ENCODE measurements at places on chromosomes 12 and 14.

GRCh38 chr12:28876196-28876798 lies 272.8 kb upstream of the FAR2 start:
- no peak for DNase-seq

DNA sequence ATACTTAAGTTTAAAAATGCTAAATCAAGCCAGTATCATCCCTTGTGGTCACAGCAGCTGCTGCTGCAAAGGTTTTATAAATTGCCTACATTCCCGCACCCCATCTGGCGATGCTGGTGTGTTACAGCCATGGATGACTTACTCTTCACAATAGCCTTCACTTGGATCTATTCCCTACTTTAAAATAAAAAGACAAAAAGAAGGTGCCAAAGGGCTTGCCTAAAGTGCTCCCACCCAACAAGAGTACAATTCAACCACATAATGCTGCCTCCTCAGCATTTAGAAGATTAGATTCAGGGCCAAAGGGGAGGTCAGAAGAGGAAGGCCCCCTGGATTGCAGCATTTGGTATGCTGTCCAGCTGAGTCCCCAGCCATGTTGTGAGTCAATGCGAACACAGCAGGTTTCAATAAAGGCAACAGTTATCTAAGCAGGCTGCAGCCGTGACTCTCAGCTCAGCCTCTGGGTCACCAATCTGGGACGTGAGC lies 176.1 kb downstream of the DAD1 start:
- DNase-seq = peak; percentile 82

DNA sequence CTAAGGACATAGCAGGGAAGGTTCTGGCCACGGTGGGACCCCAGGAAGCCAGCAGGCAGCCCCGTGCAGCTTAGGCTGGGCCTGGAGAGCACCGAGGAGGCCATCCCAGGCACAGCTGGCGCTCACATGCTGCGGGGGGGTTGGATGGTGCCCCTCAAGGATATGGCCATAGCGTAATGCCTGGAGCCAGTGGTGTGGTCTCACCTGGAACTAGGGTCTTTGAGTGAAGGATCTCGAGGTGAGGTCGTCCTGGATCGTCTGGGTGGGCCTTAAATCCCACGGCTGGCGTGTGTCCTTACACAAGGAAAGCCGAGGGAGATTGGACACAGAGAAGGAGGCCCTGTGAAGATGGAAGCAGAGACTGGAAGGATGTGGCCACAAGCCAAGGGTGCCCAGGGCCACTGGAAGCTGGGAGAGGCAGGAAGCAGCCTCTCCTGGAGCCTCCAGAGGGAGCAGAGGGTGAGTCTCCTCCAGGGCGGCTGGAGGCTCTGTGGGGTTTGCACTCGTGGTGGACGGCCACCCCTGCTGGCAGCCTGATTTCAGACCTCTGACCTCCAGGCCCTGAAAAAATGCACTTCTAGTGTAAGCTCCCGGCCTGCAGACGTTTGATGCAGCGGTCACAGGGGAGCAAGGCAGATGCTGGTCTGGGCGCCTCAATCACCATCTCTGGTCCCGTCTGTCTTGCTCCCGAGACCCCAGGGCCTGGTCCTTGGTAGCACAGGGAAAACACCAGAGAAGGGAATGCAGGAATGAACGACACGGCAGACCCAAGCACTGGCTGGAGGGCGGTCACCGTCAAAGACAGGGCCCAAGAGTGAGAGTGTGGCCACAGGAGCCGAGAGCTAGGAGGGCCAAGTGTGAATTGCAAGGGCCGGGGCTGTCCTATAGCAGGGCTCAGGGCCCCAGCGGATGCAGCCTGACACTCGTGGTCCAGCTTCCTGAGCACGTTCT lies 218.6 kb downstream of the KIF26A start:
- no peak for DNase-seq

- DNase-seq = no peak
These were observed 167.0 kb upstream of the FKBP4 start for GRCh38 chr12:2627835-2628191.

DNA sequence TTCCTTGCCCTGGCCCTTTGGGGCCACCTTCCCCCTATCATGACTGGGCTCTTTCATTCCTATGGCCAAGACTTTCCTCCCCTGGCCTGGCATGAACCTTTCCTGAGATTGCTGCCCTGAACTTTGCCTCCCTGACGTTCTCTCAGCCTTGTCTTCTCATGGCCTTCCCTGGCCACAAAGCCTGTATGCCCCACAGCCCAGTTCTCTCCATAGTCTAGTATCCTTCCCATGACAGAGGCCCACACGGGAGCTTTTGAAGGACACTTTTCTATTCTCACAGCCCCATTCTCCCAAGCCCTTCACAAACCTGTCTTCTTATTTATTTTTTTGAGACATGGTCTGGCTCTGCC lies 4.5 kb upstream of the RNU7-1 start:
- no peak for DNase-seq

- no peak for DNase-seq
These were observed 182.9 kb downstream of the MON2 start for GRCh38 chr12:62649412-62650138.

DNA sequence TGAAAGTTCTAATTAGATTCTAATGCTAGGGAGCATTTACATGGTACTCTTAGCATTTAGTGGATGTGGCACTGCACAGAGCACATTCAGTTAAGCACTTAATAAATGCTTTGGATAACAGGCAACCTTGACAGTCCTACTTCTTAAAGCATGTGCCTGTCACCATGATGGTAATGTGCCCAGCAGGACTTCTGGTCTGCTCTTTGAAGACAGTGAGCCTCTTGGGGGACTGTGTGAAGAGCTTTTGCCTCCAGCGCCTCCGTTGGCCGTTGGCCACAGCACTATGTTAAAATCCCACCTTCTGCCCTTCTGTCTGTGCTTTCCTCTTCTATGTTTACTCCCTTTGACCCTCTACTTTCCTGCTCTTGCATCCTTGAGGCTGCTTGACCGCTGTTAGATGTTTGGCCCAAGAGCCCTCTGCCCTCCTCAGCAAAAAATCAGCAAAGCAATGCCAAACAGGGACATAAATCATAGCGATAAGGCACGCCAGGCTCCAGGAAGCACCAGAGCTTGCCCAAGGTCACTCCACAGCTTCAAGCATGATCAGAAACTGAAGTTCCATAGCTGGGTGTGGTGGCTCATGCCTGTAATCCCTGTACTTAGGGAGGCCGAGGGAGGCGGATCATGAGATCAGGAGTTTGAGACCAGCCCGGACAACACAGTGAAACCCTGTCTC lies 8.3 kb downstream of the CDKL1 start:
- no peak for DNase-seq

GRCh38 chr12:89528434-89528833 lies 2.6 kb upstream of the POC1B start:
- DNase-seq = no peak

- no peak for DNase-seq
These were observed 291.8 kb downstream of the ETNK1 start for GRCh38 chr12:22916815-22917214.

- no peak for DNase-seq
These were observed 25.4 kb downstream of the IL31 start for GRCh38 chr12:122148657-122149056.

DNA sequence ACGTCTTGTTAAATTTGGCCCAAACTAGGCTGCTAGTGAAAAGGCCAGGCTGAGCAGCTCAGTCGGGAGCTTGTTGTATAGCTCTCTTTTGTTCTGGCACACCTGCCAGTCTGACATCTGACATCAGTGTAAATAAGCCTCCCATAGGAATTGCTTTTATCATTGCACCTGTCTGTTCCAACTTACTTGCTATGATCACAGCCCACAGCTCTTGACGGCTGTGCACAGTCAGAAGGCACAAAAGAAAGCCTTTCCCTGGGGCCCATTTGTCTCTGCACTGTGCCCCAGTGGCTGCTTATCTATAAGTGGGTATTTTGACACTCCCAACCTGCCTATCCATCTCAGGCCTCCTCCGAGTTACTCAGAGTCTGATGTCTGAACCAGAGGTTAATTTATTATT lies 324.5 kb downstream of the NUAK1 start:
- DNase-seq = peak; percentile 95

DNA sequence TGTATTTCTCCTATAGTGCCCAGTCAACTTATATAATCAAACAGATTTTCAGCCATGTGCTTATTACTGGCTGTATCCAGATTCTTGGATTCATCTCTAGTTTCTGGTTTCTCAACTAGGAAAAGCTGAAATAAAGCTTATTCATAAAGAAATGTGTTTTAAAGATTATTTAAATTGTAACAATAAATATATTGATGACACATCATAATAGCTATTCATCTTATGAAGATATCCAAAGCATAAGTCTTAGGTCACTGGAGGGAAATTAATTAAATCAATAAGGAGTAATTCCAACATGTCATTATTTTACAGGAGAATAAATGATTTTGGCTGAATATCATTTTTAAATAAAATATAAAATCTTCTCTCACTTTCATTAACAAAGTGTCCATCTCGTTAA lies 32.1 kb upstream of the KRR1 start:
- DNase-seq = no peak

DNA sequence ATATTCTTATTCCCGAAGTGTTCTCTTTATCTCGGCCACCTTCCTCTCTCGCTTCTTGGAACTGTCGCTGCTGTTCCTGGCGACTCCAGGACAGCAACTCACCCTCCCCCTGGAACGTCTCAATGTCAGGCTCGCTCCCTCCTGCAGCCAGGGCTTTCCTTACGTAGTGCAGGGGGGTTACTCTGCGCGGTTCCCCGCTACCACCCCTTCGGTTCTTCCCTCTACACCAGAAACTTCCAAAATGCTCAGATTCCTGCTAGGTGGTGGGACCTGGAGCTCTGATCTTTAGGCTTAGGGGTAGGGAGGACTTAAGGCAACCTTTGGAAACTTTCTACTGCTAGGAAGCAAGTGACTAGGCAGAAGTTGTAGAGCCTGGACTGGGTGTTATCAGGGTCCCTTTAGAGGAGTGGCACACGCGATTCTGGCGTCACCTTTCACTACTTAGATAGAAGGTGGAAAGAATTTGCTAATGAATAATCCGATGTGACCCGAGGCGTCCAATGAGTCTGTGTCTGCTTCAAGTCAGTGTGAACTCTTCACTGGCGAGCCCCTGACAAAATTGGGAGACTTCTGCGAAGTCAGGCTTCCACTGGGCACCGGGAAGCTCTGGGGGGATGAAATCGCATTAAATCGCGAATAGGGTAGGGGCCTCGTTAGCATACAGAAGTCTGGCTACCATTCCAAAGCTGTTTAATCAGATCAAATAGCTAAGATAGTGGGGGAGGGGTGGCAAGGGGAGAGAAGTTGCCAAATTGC lies 900 bp upstream of the DPF3 start:
- peak; percentile 32 for DNase-seq

DNA sequence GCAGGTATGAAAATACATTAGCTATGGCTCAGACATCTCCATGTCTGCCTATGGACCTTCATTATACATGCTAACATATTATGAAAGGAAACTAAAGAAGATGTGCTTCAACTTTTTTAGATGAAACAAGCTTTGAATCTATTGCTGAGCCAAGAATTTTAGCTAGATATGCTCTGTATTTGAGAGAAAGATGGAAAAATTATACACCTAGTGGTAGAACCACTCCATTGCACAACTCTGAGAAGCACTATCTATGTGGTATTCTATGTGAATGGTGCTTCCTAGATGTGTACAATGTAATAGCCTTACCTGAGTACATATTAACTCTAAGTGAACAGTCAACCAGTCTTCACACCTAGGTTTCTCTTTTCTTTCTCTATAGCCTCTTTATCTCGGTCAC lies 17.3 kb downstream of the EPYC start:
- DNase-seq = no peak

GRCh38 chr14:73721101-73721821 lies 7.1 kb upstream of the PNMA1 start:
- DNase-seq = no peak

GRCh38 chr12:23039834-23040233 lies 414.9 kb downstream of the ETNK1 start:
- no peak for DNase-seq

- DNase-seq = no peak
These were observed 101.5 kb downstream of the KIF26A start for GRCh38 chr14:104239861-104240301.

GRCh38 chr14:59208224-59208814 lies 19.9 kb downstream of the DAAM1 start:
- no peak for DNase-seq

DNA sequence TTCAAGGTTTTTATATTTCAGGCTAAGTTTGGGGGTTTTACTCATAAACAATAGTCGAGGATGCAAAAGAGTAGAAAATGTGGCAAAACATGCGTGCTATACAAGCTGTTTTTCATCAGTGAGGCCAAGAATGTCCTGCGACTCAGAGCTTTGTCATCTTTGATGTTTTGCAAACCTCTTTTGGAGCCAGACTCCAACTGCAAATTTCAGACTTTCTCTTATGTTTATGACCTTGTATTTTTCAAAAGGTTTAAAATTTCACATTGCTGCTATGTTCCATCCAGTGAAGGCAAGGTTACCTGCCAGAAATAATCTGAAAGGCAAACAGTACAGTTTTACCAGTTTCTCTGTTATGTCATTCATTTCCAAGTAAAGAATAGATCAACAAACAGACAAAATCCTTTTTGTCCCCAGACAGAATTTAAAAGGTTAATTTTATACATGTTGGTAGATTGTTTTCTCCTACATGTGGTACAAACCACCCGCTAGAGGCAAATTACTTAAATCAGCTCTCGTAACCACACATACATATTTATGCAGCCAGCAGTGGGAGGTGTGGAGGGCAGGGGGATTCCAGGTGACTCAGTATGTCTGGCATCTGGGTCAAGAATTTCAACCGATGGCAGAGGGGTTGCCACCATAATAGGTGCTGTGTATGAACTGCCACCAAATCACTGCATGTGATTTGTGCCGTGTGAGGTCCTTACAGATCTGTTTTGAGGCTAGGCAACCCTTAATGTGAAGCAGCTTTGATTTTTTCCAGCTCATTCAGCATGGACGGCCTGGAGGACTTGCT lies 119.8 kb upstream of the CPM start:
- no peak for DNase-seq

GRCh38 chr12:48118284-48118871 lies 786 bp upstream of the PFKM start:
- no peak for DNase-seq

GRCh38 chr14:74362361-74362915 lies 14.2 kb downstream of the VRTN start:
- DNase-seq = peak; percentile 53

GRCh38 chr12:101795013-101795412 lies 35.7 kb downstream of the GNPTAB start:
- no peak for DNase-seq

GRCh38 chr12:106954462-106955376 lies 988 bp upstream of the TMEM263 start:
- DNase-seq = no peak

DNA sequence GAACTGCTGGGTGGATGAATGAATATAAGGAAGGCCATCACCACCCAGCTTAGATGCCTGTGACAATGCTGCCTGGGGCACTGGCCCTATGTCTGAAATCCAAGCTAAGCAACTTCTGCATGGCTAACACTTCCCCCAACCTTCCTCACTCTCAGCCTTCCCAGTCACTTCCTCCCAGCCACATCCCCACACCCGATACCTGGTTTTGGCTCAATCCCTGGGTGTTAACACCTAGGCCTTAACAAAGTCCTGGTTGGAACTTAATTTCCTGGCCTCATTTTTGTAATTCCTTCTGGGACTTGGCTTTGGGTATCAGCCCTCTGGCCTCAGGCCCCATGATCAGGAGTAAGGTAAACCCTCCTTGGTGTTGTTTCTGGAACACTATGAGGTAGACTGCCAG lies 110.0 kb downstream of the EFCAB11 start:
- no peak for DNase-seq

Measured in NCI-H1092 treated with DMSO at 0.1 percent for 48 hours (cell line).